Central memory CD8-positive, alpha-beta T cell (primary cell): ENCODE measurements at places on chromosomes 12 and 14.

GRCh38 chr12:110732572-110732971 is 10.1 kb downstream of the PPP1CC start:
- no peaks in the 10 kb centered on the region for H3K27me3 ChIP-seq
- H3K4me1 ChIP-seq: peaks cover 47% of the 10 kb centered on the region
- peaks cover 61% of the 10 kb centered on the region for H3K36me3 ChIP-seq
- no peak for DNase-seq

- H3K36me3 ChIP-seq: peaks cover 1% of the 10 kb centered on the region
- peak overlapping the region; percentile 76 for H3K4me3 ChIP-seq
- DNase-seq: no peak
- H3K27me3 ChIP-seq: peaks cover 91% of the 10 kb centered on the region
Observed at GRCh38 chr12:26125400-26126339, 833 bp upstream of the BHLHE41 start.

GRCh38 chr12:50088577-50089335 is 3.6 kb downstream of the SMARCD1 start:
- H3K36me3 ChIP-seq: peaks cover 54% of the 10 kb centered on the region
- H3K4me3 ChIP-seq: no peak overlapping the region
- H3K4me1 ChIP-seq: peaks cover 31% of the 10 kb centered on the region
- H3K27me3 ChIP-seq: no peaks in the 10 kb centered on the region
- peak; percentile 37 for DNase-seq

DNA sequence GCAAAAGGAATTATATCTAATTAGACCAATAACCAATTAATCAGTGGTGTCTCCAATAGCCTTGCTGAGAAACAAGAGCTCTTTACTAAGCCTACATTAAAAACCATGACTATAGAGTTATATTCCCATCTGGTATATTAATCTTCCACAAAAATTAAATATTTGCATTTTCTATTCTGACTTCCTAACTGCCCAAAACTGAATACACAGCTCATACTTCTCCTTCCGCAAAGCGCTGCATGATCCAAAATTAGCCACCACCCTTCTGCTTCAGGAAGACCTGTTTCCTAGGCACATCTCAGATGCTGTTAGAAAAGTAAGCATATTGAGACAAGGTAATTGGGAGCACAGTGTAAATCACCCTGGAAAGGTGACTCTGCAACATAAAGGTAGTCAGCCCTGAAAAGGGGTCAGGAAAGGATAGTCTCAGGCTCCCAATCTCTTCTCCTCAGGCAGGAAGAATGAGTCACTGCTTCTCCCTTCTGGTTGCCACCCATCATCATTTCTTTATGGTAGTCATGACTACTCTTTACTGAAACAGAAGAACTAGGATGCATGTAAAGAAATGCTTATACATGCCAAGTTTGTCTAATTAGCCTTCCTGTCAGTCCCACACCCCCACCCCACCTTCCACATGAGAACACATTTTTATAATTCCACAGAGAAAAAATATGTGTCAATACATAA is 54.3 kb downstream of the PLCZ1 start:
- no peaks in the 10 kb centered on the region for H3K4me1 ChIP-seq
- no peak overlapping the region for H3K4me3 ChIP-seq
- H3K36me3 ChIP-seq: no peaks in the 10 kb centered on the region
- no peak for DNase-seq
- no peaks in the 10 kb centered on the region for H3K27me3 ChIP-seq

DNA sequence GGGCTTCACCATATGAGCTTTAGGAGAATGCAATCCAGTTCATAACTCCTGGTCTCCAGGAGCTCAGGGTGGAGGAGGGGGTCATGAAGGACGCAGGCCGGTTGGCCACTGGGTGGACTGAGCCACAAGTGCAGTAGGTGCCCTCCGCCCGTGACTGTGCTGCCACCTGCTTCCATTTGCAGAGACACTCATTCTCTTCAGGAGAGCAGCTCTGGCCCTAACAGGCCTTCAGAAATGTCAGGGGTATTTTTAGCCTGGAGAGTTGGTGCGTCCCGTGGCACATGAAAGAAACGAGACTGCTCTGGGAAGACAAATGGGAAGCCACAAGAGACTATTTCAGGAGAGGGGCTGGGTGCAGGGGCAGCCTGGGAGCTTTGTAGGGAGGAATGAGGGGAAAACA is 74.6 kb upstream of the MYL2 start:
- DNase-seq: no peak
- no peak overlapping the region for H3K4me3 ChIP-seq
- H3K27me3 ChIP-seq: peaks cover 39% of the 10 kb centered on the region
- no peaks in the 10 kb centered on the region for H3K36me3 ChIP-seq

GRCh38 chr12:113422030-113422885 is at the start of gene SDSL:
SDSL (plus strand) TSS chr12:113422380; CDS start chr12:113427983, 5,603 bp downstream.
- no peak for DNase-seq
- H3K36me3 ChIP-seq: no peaks in the 10 kb centered on the region
- peak within 1 kb of the TSS; percentile 88 for H3K27ac ChIP-seq
- peaks cover 28% of the 10 kb centered on the region for H3K27me3 ChIP-seq
- H3K4me1 ChIP-seq: peaks cover 7% of the 10 kb centered on the region
- H3K4me3 ChIP-seq: peak within 1 kb of the TSS; percentile 95
